Fibroblast of upper back skin (primary cell): ENCODE measurements at places on chromosomes 5 and 9.

- DNase-seq, result peak; percentile 65
These were observed 43.2 kb upstream of the ANKRD33B start for GRCh38 chr5:10520706-10521105.

DNA sequence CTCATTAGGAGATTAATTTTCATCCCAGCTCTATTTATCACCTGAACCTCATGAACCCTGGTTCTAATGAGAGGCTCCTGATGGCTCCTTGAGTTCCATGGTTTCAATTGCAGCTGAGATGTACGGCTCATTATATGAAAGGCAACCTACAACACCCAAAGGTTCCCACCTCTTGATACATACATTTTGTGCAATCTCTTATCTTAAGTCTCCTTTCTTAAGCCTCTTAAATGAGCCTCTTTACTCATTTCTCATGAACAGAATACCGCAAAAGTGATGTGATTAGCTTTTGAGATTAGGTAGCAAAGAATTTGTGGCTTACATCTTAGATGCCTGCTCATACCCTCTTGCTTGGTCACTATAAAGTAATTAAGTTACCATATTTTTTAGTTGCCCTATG is 1964.0 kb upstream of the CDH6 start:
- no peak for DNase-seq

DNA sequence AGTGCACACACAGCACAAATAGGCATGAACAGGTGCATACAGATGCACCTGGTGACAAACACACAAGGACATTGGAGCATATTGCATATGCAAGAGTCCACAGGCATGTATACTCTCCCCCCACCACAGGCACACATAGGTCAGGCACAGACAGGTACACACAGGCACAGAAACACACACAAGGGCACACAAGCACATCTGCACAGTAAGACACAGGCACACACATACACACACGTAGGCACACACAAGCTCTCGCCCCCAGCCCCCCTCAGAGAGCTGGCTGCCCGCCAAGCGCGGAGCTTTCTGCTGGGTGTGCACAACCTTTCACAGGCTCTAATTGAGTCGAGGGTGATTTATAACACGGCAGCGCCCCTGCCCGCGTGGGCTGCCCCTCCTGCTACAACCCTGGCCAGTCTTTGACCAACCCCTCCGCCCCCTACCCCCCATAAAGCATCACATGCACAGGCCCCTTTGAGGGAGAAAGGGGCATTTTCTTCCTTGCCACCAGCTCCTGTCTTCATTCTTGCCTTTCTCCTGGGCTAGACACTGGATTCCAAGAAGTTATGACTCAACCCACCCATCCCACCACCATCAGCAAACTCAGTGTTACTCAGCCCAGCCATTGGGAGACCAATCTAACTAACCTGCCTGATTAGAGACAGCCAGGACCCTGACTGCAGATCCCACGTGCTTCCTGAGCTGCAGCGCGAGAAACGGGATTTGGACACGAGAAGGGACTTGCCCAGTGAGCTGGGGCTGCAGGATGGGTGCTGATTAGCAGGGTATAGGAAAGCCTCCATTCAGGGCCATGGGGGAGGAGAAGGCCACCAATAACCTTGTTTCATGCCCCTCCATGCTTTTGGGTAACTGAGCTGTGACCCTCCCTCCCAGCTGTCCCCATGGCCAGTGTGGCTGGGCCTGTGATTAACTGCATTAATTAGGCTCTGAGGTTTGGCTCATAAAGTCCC is 42.8 kb upstream of the PSD2 start:
- DNase-seq, result peak; percentile 79

- no peak for DNase-seq
These were observed 614.7 kb downstream of the EBF1 start for GRCh38 chr5:158485047-158485446.
